CD8-positive, alpha-beta T cell (primary cell): ENCODE measurements at places on chromosomes 1 and 21.

- DNase-seq: no peak
Measured at GRCh38 chr1:46421739-46422138, 27.6 kb downstream of the FAAH start.

- DNase-seq: no peak
Measured at GRCh38 chr1:235069577-235070563, 58.8 kb downstream of the TOMM20 start.

- no peak for DNase-seq
Measured at GRCh38 chr1:58573705-58574591, 3.1 kb downstream of the TACSTD2 start.

GRCh38 chr1:161287482-161288054 lies 22.2 kb downstream of the MPZ start:
- no peak for DNase-seq

DNA sequence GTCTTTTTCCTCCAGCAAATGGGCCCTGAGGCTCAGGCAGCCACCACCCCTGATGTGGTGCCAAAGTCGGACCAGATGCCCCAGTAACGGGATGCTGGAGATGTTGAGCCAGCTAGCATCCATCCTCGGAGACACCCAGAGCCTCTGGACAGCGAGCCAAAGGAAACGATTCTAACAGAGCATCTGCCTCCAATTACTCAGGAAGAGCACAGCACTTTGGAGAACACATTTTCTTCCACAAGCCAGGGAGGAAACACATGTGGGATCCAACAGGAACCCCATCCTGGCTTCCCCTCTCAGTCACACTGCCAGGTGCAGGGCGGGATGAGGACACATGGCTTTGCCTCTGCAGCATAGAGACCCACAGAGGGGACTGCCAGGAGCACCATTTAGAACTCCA lies 44.9 kb downstream of the C1orf198 start:
- DNase-seq: no peak

GRCh38 chr1:221457685-221458446 lies 284.0 kb downstream of the DUSP10 start:
- no peak for DNase-seq

- no peak for DNase-seq
Measured at GRCh38 chr1:180994262-180994661, 28.4 kb downstream of the STX6 start.

DNA sequence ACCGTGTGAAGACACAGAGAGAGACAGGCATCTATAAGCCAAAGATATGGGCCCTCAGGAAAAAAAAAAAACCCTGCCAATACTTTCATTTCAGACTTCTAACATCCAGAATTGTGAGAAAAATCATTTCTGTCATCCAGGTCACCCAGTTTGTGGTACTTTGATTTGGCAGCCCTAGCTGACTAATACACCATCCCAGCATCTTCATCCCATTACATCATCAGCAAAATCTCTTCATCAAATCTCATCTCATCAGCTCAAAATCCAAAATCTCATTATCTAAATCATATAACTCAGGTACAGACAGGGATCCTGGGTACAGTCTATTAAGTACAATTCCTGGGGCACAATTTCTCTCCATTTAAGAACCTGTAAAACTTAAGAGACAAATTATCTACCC lies 51.9 kb upstream of the GJA8 start:
- no peak for DNase-seq

DNA sequence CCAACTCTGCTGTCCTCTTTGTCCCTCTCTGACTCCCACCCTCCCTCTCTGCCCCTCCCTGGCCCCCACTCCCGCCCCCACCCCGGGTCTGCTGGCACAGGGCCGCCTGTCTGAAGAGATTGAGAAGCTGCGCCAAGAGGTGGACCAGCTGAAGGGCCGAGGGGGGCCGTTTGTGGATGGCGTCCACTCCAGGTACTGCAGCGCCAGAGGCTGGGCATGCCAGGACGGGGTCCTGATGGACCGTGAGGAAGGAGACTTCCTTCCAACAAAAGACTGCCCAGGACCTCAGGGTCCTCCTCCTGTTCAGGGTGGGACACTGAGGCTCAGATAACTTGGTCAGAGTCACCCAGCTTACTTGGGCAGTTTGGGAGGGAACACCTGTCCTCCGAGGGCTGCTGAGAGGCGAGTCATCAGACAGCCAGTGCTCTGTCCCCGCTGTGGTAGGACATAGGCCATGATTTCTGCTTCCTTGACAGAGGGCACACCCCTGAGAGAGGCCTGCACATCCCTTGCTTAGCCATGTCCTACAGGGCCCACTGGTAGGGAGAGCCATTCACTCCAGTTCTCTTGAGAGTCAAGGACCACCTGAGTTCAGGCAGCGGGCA lies 23.4 kb downstream of the PPFIA4 start:
- no peak for DNase-seq

DNA sequence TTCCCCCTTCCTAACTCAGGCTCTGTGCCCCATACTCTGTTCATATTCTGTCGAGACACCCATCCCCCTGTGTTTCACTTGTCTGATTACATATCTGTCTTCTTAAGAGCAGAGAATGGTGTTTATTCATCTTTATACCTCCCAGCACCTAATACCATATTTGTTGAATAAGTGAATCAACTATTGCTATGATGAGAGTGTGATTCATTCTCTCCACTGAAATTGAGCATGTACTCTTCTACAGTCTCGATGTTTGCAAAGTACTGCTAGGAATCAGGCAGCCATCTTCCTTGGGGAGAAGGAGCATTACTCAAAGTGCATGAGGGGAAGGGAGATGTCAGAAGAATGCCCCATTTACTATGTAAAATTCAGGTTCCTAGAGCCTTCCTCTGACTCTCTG lies 27.0 kb downstream of the TBX15 start:
- no peak for DNase-seq

DNA sequence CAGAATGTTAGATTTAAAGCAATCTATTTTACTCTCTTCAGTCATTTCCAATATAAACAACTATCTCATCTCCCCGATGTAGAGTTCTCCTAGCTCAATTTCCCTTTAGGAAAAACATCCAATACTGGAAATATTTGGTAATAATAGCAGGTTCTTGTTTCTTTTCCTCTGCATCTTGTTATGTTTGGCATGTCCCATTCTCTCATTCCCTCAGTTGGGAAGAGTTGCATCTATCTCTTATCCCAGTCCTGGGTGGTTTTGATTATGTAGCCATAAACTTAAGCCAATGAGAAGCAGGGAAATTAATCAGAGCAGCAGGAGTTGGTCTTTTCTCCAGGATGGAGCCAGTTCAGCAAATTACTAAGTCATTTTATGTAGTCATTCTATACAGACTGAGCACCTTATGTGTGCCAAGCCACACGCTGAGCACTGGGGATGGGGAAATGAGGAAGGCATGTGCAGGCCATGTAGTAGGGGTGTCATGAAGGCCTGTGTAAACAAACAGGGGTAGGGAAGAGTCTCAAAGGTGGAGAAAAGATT lies 418.2 kb upstream of the NFIA start:
- no peak for DNase-seq

DNA sequence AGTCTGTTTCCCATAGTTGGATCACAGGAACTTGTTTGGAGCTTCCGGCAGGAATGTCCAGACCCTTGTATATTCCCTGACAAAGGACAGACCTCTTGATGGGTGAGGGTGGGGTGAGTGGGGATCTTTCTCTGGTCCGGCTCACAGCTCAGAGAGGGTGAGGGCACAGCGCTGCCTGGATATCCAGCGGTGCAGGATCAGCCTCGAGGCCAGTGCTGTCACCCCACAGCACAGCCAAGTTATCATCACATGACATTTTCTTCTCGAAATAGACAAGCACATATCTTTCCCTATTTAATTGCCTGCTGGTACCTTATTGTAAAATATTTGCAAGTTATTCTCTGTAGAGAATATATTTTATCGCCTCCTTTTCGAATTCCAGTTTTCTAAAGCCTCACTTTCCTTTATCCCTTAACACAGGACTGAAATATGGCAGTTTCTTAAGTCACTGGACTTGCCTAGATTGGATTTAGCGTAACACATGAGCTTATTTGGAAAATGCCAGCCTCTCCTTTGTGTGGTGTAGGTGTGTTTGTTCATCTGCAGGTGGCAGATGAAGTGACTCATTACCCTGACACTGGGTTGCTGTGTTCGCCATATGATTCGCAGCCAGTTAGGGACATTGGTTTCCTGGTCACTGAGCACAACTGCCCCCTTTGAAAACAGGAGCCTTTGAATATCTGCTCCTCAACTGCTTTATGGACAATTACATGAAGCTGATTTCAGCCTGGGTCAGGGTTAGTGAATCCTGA lies 21.4 kb downstream of the CLIC6 start:
- DNase-seq: no peak

- no peak for DNase-seq
Measured at GRCh38 chr1:68228851-68229250, 3.5 kb downstream of the WLS start.

DNA sequence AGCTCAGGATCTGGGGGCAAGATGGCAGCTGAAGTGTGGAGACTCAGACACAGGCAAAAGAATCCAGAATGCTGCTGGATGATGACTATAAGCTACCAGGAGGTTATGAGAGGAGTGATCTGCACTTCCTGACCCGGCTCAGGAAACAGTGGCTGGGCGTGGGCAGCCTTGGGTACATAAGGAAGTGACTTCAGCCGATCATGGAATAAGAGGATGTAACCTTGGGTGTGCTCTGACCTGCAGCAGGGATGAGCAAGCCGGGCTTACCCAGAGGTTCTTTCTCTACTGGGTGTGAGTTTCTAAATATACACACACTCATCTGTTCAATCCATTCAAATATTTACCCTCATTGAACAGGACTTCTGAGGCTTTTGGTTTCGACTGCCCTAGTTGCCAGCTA lies 62.7 kb downstream of the CD34 start:
- no peak for DNase-seq

DNA sequence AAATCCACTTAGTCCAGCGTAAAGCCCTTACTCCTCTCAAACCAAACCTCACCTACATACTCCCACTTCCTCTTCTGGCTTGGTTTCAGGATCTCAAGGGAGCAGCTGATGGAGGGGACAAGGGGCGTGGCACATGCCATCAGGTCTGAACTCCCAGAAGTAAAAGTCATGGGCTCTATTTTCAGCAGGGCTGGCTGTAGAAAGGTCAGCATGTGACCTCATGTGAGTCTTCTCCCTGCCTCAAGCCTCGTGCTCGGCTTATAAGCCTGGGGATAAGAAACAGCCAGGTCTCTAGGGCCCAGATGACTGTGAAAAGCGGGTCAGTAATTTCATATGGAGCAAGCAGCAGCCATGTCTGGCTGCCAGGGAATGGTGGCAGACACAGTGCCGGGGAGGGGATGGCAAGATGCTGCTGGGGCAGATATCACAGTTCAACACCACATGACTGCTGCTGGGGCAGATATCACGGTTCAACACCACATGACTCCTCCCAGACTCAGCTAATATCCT lies 227.9 kb downstream of the KCNH1 start:
- no peak for DNase-seq

DNA sequence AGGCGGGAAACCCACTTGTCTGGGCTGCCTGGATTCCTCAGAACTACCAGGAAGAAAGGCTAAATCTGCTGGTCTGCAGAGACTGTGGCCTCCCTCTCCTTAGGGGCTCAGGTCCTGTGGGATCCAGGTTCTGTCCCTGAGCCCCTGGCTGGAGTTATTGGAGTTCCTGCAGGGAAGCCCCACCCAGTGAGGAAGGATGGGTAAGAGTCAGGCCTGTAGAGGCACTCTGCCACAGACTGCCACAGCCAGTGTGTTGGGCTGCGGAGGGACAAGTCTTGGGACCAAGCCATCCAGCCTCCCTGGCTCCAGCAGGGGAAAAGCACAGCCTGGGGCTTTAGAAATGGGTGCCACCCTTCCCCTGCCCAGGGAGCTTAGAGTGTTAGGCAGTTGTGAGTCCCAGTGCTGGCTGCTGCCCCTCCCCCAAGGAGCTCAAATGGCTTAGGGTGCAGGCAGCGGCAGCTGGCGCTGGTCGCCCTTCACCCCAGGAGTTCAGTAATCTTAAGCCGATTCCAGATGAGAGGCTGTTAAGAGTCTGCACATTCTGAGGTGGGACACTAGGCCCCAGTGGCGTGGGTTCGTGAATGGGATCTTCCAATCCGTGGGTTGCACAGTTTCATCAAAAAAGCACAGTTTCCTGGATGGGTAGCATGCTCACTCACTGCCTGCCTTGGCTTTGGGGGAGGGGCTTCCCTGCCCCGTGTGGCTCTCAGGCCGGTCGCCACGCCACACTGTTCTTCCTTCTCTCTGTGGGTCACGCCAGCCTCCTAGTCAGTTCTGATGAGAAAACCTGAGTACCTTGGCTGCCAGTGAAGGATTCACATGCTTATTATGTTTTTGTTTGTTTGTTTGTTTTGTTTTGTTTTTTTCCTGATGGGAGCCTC lies 57.6 kb upstream of the FMO3 start:
- no peak for DNase-seq

- DNase-seq: no peak
Measured at GRCh38 chr1:37028981-37029617, 5.2 kb downstream of the GRIK3 start.

GRCh38 chr21:45910155-45910547 lies 71.4 kb upstream of the COL6A1 start:
- DNase-seq: no peak

GRCh38 chr1:2282556-2283270 lies 54.6 kb downstream of the SKI start:
- no peak for DNase-seq

- DNase-seq: no peak
Measured at GRCh38 chr1:229710746-229711145, 84.7 kb downstream of the URB2 start.

DNA sequence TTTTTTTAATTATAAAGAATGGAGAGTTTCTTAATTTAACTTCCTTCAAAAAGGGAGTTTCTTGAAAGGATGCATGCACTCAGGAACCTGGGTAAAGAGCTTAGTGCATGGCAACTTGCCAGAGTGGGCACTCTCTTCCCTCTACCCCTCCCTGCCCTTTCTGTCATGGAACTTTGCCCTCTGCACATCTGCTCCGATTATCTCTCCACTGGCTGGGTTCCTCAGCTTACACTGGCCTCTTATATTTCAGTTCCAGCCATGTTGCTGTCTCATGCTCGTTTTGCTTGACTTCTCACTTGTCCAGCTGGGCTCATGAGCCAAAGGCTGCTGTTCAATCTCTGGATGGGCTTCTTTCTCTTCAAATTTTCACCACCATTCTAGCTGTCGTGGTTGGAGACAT lies 87.0 kb downstream of the NCAM2 start:
- DNase-seq: no peak

- no peak for DNase-seq
Measured at GRCh38 chr21:28554660-28555475, 437.8 kb downstream of the LTN1 start.

GRCh38 chr1:173995475-173995874 lies 26.7 kb downstream of the RC3H1 start:
- no peak for DNase-seq

DNA sequence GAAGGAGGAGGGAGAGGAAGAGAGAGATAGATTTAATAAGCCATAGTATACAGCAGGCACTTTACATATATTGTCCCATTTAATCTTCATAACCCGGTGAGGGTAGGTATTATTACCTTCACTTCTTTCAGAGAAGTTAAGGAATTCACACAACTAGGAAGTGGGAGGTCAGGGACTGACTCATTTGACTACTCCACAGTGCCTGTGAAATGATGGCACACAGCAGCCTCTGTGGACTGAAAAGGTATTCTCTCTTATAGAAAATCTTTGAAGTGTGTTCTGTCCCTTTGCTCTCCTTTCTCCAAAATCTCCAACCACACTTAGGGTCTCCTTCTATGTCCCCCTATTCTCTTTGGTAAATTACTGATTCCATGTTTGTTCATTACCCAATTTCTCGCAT lies 23.9 kb downstream of the PALMD start:
- no peak for DNase-seq
